ENCODE measurements at places on chromosomes 2 and 18.

- no peak for DNase-seq
Measured at GRCh38 chr2:156619021-156619539, 182.9 kb downstream of the GPD2 start.

GRCh38 chr18:14922965-14923565, 175.1 kb downstream of the ANKRD30B start:
- no peak for DNase-seq

- no peak for DNase-seq
Measured at GRCh38 chr2:117323331-117323730, 491.2 kb upstream of the DDX18 start.

GRCh38 chr2:241567776-241568175, 9.2 kb downstream of the BOK start:
- DNase-seq, result no peak

DNA sequence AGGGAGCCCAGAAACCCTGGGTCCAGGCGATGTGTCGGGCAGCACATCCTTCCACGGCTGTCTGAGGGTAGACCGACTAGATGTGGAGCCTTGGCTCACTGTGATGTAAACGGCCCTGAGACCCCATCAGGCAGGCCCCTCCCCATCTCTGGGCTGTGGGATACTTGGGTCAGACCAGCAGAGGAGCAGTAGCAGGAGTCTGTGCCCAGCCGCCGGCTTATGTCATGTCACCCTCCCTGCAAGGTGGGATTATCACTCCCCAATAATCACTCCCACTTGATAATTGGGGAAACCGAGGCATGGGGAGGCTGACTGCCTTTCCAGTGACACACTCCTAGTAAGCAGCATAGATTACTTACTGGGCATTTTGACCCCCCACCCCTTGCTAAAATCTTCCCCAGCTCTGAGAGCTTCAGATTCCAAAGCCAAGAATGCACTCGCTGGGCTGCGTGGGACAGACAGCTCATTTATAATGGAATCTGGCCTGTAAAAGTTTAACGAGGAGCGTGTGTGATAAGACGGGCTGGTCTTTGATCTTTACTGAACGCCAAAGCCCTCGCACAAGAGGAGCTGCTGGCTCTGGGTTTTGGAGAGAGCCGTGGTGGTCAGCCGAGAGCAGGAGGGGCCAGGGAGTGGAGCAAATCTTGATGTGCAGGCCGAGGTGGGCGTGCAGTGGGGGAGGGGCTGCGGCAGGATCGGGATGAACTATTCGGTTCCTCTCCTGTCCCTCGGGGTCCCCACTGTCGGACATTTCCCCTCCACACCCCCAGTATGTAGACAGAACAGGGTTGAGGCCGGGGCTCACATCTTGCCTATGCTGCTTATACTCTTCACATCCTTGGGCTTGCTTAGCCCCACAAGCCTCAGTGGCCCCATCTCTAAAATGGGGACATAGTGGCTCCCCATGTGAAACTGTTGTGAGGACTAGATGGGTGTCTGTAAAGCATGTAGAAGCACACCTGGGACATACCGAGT, 200.0 kb downstream of the GLI2 start:
- no peak for DNase-seq
